ENCODE measurements at places on chromosomes 1 and 21.

DNA sequence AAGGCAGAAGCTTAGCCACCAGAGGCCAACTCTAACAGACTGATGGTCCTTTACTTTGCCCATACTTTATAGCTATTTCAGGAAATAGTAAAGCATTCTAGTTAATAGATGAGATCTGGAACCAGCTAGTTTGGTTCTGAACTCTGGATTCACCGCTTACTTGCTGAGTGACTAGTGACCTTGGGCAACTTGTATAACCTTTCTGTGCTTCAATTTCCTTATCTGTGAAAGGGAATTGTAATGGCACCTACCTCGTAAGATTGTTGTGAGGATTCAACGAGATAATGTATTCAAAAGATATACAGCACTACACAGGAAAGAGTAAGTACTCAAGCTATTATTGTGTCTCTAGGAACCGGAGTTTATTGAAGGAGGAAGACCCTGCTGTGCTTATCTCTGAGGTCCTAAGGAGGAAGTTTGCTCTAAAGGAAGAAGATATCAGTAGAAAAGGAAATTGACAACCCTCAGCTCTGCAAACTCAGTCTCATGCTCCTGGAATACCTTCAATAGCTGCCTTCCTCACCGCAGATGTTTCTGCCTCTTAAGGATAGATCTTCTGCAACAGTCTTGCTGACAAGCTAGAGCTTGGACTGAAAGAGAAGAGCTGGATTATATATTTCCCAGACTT lies 11.9 kb downstream of the MTFR1L start:
- DNase-seq, result no peak

DNA sequence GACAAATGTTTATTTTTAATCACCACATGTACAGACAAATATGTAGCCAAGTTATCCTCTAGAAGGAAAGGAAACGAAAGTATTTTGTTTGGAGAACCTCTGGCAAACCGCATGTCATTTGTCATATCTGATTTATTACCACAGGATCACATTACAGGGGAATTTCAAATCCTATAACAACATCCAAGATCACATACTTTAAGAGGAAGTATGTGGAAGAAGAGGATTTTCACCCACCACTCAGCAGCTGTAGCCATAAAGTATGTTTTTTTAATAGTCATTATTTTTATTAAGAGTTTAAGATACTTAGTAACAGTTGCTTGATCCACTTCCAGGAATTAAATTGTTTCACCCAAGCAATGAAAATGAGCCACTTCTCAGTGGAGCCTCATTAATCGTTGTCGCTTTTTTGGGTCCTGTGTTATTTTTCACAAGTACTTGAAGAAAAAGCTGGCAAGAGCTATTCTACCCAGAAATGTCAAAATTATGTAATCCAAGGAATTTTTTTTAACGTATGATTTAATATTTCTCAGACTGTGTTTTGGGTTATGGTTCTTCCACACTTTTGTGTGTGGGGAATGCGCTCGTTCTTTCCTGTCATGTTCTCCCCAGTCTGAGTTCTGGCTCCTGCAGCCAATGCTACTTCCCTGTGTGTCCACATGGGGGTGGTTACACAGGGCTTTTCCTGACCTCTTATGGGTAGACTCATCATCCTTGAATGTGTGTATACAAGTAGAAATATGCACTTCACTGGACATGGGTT lies 6.9 kb downstream of the SERTAD4 start:
- peak; percentile 75 for DNase-seq

GRCh38 chr1:30895944-30896660 lies 12.5 kb downstream of the SDC3 start:
- no peak for DNase-seq

GRCh38 chr1:43828574-43828973 lies 105.0 kb upstream of the ARTN start:
- DNase-seq, result no peak

GRCh38 chr1:163701783-163702374 lies 380.1 kb downstream of the NUF2 start:
- DNase-seq, result no peak

DNA sequence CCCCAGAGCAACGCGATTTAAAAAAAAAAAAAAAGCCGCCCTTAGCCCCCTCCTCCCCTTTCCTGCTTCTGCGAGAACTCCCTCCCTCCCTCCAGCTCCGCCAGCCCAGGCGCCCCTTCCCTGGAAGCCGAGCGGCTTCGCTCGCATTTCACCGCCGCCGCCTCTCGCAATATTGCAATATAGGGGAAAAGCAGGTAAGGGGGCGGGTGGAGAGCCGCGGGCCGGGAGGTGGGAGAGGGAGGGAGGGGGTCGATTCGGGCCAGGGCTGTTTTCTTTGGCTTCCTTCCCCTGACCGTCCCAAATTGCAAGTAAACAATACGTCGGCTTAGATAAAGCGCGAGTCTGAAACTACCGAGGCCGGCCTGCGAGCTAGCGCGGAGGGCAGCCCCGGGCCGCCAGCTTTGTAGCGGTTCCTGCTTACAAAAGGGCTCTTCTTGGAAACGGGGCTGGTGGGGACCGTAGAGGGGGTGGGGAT lies 408 bp downstream of the LMO4 start:
- peak; percentile 50 for DNase-seq

DNA sequence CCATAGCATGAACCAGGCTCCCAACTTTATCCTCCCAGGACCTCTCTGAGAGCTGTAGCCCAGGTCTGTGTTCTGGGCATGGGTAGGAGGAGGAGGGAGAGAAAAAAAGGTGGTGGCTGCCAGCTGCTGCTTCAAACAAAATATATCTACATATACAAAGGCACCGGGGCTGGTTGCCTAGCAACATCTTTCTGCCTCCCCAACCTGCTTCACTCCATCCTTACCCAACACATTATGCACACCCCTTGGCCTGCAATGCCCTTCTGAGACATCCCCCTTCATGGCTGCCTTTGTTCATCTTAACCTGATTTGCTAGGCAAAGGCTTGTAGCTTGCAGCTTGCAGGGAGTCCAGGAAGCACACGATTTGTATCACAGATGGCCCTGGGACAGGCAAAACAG lies 27.2 kb upstream of the ATP1A1 start:
- no peak for DNase-seq

- no peak for DNase-seq
Measured at GRCh38 chr1:49013079-49013478, 236.4 kb upstream of the BEND5 start.

DNA sequence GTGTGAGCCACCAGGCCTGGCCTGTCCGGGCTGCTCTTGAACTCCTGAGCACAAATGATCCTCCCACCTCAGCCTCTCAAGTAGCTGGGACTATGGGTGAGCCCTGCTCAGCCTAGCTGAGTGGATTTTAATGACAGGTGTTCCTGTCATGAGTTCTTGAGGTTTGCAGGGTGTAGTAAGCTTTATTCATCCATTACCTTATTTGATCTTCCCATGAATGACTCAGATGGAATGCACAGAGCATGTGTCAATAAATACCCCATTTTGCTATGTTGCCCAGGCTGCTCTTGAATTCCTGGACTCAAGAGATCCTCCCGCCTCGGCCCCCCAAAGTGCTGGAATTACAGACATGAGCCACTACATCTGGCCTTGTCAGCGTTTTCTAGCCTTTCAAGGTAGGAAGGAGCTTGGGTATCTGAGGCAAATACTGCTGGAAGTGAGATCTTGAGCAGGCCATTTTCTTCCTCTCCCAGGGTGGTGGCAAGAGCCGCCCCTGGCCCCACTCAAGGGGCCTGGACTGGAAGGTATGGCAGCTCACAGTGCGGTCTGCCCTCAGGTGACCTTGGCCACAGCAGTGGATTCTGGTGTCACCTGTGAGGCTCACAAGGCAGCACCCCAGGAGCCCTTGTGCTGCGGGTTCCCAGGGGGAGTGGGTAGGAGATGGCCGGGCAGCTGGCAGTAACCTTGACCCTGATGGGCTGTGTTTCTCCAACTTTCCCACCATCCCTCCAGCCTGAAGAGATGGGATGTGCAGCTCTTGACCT lies 20.0 kb downstream of the PIK3CD start:
- DNase-seq, result no peak

DNA sequence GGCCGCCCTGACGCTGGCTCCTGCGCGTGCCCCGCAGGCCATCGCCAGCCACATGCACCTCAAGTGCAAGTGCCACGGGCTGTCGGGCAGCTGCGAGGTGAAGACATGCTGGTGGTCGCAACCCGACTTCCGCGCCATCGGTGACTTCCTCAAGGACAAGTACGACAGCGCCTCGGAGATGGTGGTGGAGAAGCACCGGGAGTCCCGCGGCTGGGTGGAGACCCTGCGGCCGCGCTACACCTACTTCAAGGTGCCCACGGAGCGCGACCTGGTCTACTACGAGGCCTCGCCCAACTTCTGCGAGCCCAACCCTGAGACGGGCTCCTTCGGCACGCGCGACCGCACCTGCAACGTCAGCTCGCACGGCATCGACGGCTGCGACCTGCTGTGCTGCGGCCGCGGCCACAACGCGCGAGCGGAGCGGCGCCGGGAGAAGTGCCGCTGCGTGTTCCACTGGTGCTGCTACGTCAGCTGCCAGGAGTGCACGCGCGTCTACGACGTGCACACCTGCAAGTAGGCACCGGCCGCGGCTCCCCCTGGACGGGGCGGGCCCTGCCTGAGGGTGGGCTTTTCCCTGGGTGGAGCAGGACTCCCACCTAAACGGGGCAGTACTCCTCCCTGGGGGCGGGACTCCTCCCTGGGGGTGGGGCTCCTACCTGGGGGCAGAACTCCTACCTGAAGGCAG lies 23.4 kb upstream of the ARF1 start:
- no peak for DNase-seq

DNA sequence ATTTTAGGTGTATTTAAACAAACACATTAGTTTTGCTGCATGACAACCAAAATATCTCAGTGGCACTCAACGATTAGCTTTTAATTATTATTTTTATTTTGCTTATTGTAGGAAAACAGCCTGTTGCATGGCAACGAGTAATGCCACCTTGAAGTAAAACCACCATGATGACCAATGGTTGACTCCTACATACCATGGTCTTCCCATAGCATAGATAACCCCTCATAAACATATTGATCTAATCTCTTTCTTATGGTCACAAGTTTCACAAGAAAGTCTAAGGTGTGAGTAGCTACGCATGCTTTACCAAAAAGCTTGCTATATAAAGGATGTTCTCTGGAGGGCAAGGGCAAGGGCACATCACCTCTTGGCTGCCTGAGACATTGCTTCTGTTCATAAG lies 61.5 kb upstream of the PTBP2 start:
- no peak for DNase-seq

DNA sequence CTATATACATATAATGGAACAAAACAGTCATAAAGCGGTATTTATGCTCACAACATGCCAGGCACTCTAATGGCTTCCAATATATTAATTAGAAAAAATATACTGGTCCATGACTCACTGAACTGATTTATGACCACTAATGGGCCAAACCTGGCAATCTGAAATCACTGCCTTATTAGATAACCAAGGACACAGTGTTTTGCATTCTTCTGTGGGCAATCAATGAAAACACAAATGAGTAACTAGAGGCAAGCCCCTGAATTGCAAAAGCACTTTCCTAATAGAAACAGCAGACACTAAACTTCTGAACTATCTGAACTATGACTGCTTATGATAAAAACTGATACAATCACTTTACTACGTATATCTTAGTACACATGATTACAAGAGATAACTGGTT lies 3.5 kb downstream of the GCLM start:
- no peak for DNase-seq

DNA sequence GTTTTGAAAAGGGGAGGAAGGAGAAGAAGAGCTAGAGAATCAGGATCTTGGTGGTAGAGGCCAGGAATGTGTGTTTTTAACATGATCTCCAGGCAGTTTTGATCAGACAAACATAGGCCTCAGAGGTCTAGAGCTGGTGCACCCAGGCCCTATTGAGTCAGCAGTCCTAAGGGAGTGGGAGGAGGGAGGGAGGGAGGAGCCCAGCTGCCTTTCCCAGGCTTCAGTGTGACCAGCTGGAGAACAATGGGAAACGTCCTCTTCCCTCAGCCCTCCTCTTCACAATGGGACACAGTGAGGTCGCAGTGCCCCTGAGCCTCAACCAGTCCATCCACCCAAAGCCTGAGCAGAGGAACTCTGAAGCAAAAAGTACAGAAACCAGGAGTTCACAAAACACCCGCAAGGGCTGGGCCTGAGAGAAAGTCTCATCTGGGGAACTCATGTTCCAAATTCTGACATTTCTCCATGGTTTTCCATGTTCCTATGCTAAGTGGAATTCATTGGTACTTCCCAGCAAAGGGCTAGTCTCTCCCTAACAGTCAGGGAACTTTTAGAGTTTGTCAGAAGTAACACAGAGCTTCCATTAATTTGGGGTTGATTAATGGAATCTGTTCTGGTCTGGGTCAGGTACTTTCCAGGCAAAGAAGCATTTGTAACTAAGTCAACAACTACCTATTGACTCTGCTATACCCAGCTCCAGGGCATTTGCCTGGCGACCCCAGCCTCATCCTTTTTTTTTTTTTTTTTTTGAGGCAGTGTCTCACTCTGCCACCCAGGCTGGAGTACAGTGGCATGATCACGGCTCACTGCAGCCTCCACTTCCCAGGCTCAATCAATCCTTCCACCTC lies 37.5 kb downstream of the ELAPOR1 start:
- peak; percentile 68 for DNase-seq

GRCh38 chr1:14740016-14740415 lies 141.5 kb downstream of the KAZN start:
- no peak for DNase-seq

DNA sequence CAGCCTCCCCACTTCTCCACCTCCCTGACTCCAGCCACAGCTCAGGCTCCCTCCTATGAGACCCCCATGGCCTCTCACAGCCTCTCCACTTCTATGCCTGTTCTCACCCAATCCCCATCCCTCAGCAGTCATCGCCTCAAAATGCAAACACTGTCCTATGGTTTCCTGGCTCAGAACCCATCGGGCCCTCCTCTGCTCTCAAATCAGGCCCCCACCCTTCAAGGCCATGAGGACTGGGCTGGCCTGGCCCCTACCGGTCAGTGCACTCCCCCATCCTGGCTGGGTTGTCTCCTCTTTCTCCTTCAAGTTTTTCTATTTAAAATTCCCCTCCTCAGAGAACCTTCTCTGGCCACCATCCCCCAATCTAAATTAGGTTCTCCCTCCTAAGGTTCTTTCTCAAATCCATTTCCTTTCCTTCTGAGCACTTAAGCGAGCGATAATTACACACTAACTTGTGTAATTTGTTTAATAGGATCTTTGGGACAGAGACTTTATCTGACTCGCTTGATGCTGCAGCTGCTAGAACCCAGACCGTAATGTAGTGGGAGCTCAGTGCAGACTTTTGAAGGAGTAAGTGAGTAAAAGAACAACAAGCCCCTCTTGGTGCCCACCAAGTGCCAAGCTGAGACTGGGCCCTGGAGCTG lies 347.2 kb downstream of the MATN1 start:
- DNase-seq, result no peak

DNA sequence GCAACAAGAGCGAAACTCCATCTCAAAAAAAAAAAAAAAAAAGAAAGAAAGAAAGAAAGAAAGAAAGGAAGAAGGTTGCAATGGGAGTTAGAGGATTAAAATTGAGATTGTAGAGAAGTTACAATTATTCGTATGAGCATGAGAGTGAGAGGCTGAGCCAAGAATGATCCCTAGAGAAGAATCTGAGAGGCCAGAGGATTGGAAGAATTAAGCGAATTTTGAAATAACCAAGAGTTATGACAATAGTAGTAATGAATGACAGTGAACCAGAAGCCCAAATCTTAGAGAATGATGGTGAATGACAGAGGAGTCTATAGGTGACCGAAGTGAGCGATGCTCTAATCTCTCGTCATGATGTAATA lies 369 bp upstream of the ZYG11B start:
- DNase-seq, result peak; percentile 30

Data from hepatic stellate cell (primary cell).